CD4-positive, alpha-beta T cell (primary cell): ENCODE measurements at places on chromosomes 11 and 22. TPM values are rescaled to one million over a fixed set of nuclear protein-coding genes. Genes with fewer than 3 reads are reported as not detected.

Gene WEE1
- 10.7 TPM for total RNA-seq

Gene CREB3L1
- total RNA-seq: not detected

GRCh38 chr11:75022296-75022695 is 33.6 kb downstream of the NEU3 start:
- no peak for DNase-seq

GRCh38 chr11:102946237-102946636 is 9.3 kb downstream of the MMP13 start:
- DNase-seq: no peak

DNA sequence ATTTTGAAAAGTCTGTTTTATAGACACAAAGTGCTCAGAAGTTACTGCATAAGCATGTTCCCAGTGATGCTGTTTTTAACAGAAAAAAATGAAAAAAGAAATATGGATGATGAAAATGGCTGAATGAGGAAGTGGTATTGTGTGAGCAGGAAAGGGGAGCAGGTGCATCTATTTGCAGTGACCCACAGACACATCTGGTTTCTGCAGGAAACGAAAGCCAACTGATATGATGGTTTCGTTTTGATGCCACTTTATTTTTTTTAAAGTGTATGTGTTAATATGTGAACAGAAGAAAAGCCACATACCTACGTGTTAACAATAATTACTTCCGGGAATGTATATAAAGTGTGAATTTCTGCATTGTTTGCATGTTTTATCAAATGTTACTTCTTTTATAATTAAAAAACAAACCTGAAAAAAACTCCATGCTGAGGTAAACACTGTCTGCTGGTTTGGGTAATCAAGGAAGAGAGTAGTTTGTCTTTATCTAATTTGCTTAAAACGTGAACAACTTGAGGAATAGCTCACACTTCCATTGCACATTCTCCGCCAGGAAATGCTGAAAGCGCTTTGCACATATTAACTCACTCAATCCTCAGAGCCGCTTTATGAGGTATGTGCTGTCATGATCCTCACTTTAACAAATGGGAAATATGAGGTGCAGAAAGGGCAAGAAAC is 1335.9 kb downstream of the TBC1D22A start:
- no peak for DNase-seq

GRCh38 chr11:60855726-60856633 is at the start of gene PTGDR2:
PTGDR2 (minus strand) TSS chr11:60855950; CDS start chr11:60853722, 2,228 bp downstream.
- DNase-seq: no peak

- peak; percentile 10 for DNase-seq
Measured at GRCh38 chr11:117230286-117230961, 1.4 kb downstream of the PCSK7 start.

DNA sequence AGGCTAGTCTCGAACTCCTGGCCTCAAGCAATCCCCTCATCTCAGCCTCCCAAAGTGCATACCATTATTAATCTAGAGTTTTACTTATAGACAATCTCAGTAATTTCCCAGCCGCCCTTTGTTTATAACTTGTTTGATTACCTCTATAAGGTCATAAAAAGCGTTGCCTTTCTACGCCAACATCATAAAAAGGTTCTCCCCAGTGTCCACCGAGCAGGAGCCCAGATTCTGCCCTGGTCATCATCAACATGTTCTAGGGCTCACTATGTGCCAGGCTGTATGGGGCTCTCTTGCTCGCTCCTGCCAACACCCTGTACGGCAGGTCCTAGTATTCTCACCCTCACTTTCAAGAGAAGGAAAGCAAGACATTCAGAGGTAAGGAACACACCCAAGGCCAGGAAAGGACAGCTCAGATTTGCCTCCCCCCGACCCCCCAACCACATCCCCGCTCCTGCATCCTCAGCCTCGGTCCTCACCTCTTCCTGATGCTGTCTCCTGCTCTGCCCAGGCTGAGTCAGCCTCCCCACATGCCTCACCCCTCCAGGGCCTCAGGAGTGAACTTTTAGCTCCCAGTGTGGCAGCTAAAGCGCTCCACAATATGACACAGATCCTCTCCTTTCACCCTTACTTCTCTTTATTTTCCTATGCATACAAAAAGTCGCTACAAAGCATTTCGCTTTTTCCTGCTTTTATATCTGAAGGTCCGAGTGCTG is 14.3 kb downstream of the ARFGAP3 start:
- DNase-seq: no peak

GRCh38 chr11:117945047-117945810 is 16.0 kb upstream of the TMPRSS13 start:
- no peak for DNase-seq

DNA sequence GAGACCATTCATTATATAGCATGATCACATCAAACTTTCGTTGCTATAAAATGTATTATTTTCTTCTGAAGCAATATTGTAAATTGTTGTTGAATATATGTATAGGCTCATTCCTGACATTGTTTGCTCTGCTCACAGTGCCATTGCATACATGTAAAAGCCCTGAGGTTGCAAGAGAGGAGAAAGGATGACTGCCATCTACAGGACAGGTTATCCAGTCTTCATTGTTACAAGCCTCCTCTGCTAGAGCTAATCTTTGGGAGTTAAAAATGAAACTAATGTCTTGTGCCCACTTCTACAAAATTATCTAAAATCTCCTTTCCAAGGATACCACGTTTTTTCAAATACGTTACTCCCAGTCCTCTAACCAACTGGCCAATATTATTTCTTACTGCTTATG is 16.4 kb upstream of the OR5AL1 start:
- no peak for DNase-seq

DNA sequence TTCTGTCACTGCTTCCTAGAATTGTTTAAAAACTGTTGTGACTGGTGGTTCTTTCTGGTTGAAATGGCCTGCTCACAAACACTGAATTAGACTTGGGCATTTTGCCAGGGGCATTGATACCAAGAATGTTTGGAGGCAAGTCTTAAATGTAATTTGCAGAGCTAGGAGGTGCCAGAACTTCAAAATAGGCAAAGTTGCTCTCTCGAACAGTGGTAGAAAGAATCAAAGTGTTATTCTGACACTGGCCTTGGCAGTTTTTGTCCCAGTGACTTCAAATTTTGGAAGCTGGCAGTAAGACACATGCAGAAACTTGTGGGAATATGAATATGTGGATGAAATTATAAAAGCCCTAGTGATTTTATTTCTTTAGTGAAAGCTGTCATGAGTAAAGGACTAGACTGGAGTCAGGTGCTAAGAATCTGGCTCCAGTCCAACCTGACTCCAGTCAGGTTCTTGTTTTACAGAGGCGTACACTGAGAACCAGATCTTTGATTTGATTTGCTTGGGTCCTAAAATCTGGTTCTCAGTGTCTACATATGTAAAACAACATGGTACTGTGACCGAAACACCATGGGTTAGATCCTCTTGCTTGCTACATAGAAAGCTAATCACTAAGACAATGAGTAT is 20.9 kb downstream of the SVIP start:
- no peak for DNase-seq

- no peak for DNase-seq
Measured at GRCh38 chr11:27088353-27088752, 47.7 kb downstream of the BBOX1 start.

Gene MMP11
- total RNA-seq: 2.3 TPM

- DNase-seq: no peak
Measured at GRCh38 chr11:113904379-113905101, at the start of gene HTR3B. HTR3B (plus strand) TSS chr11:113904796; CDS start chr11:113904934, 138 bp downstream.

GRCh38 chr11:104343578-104343977 is 179.6 kb upstream of the PDGFD start:
- DNase-seq: no peak
